ENCODE measurements at places on chromosomes 11 and 22.
A peak's percentile ranks its signal among the peaks of the same experiment; 100 is the strongest.

- no peak overlapping the region for H3K27ac ChIP-seq
- no peak for DNase-seq
- H3K4me3 ChIP-seq = no peak overlapping the region
- H3K4me1 ChIP-seq = no peaks in the 10 kb centered on the region
These were observed 338.8 kb upstream of the KIRREL3 start for GRCh38 chr11:127339376-127339775.

DNA sequence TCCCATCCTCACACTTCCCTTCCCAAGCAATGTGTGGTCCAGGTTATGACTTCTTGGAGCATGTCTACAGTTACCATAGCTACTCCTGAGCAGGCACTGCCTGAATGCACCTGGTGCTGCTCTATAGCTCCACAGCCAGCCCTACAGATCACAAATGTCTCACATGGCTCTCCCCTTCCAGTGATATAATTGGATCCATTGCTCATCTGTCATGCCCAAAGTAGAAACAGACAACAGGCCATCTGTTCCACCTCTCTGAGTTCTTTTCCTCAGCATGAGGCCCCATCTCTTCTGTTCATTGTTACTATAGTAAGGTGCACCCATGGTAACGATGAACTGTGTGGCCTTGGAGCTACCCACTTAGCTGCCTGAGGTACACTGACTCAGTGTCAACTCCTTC, 320.3 kb upstream of the ZC3H12C start:
- no peak for DNase-seq
- H3K4me3 ChIP-seq = no peak overlapping the region
- no peaks in the 10 kb centered on the region for H3K4me1 ChIP-seq
- no peaks in the 10 kb centered on the region for H3K36me3 ChIP-seq
- no peak overlapping the region for H3K27ac ChIP-seq

DNA sequence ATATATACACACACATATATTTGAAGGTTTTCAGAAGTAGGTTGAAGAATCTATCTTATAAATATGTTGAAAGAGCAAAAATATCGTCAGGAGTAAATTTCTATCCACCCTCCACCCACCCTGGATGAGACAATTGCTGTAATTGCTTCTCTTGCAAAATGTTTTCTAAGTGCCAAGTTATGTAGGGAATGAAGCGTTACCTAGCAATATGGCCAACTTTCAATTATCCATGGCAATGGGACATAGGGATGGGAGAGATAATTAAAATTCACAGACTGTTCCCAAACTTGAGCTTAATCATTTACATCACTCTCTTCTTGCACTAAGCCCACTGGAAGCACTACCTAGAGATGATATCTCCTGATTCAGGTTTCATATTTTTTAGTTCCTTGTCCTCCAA, 806.2 kb upstream of the RAG2 start:
- no peaks in the 10 kb centered on the region for H3K4me1 ChIP-seq
- H3K36me3 ChIP-seq = no peaks in the 10 kb centered on the region
- H3K27me3 ChIP-seq = no peaks in the 10 kb centered on the region
- no peak overlapping the region for H3K27ac ChIP-seq

- no peaks in the 10 kb centered on the region for H3K36me3 ChIP-seq
- H3K4me1 ChIP-seq = no peaks in the 10 kb centered on the region
- no peaks in the 10 kb centered on the region for H3K27me3 ChIP-seq
- DNase-seq = no peak
- H3K27ac ChIP-seq = peak overlapping the region; percentile 52
These were observed 245.0 kb upstream of the POU2AF2 start for GRCh38 chr11:111000400-111001080.

GRCh38 chr11:79396001-79396400, 44.8 kb downstream of the TENM4 start:
- H3K36me3 ChIP-seq = no peaks in the 10 kb centered on the region
- no peak overlapping the region for H3K4me3 ChIP-seq
- no peaks in the 10 kb centered on the region for H3K4me1 ChIP-seq
- no peak for DNase-seq
